ENCODE measurements at places on chromosomes 4 and X.

DNA sequence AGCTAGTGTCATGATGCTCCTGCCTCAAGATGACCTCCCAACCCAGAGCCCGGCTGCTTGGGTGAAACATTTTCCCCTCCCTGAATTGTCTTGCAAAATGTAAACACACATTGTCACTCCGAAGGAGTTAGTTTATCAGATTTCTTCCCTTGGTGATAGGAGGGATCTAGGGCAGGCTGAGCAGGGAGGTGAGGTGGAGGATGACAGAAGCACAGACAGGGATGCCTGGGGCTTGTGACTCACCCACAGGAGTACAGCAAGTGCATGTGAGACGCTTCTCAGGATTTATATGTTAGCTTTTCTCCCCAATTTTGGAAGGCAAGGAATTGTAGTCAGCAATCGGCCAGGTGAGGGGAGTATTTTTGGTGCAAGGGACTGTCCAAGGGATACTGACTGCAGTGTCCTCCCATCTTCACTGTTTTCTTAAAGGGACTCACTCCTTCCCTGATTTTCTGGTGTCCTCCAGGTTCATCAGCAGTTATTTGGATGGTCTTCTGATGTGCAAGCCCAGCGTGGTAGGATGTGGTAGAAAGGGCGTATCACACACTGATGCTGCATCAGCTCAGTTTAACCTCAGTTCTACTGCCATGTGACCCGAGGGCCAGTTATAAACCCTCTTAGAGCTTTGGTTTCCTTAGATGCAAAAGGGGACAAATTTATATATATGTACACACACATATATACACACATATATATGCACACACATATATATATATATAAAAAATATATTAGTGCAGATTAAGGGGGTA is 46.2 kb upstream of the IGFBP7 start:
- no peak for DNase-seq

GRCh38 chr4:104719539-104720230 is 225.0 kb upstream of the CXXC4 start:
- no peak for DNase-seq

- DNase-seq: peak; percentile 74
Measured at GRCh38 chrX:47311932-47312774, 58.2 kb upstream of the ZNF157 start.

GRCh38 chrX:1307626-1308340 is 28.8 kb upstream of the IL3RA start:
- no peak for DNase-seq

DNA sequence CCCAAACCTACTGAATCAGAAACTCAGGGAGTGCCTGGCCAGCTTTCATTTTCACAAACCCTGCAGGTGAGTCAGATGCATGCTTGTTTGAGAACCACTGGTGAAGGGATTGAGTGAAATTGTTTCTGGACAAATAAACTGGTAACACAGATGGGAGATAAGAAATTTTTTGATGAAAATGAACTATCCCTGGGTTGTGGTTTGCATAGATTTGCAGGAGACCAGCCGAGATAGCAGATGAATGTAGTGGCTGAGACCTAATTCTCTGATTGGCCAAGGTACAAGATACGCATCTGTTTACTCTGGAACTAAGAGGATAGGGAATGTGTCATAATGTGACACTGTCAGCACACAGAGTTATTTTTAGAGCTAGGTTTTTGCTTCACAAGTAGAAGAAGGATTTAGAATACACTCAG is 117.8 kb upstream of the NOCT start:
- no peak for DNase-seq

DNA sequence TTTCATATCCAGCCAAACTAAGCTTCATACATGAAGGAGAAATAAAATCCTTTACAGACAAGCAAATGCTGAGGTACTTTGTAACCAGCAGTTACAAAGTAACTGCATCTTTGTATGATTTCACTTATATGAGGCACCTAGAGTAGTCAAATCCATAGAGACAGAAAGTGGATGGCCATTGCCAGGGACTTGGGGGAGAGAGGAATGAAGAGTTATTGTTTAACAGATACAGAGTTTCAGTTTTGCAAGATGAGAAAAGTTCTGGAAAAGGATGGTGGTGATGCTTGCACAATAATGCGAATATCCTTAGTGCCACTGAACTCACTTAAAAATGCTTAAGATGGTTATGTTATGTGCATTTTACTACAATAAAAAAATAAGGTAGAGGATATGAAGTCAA is 58.4 kb upstream of the VCX start:
- no peak for DNase-seq

- DNase-seq: no peak
Measured at GRCh38 chr4:189237340-189237739, 703.3 kb upstream of the FRG1 start.

GRCh38 chr4:75036046-75036830 is 103.3 kb downstream of the PARM1 start:
- no peak for DNase-seq

Data from D341Med (cell line).